ENCODE measurements at places on chromosomes 12 and 14. TPM values are rescaled to one million over a fixed set of nuclear protein-coding genes. Genes with fewer than 3 reads are reported as not detected.

PTPRO gene
- total RNA-seq, result 1.4 TPM

- no peaks in the 10 kb centered on the region for H3K27me3 ChIP-seq
- DNase-seq, result no peak
- H3K27ac ChIP-seq, result no peak overlapping the region
These were observed 9.1 kb downstream of the MYRFL start for GRCh38 chr12:69834147-69834546.

DNA sequence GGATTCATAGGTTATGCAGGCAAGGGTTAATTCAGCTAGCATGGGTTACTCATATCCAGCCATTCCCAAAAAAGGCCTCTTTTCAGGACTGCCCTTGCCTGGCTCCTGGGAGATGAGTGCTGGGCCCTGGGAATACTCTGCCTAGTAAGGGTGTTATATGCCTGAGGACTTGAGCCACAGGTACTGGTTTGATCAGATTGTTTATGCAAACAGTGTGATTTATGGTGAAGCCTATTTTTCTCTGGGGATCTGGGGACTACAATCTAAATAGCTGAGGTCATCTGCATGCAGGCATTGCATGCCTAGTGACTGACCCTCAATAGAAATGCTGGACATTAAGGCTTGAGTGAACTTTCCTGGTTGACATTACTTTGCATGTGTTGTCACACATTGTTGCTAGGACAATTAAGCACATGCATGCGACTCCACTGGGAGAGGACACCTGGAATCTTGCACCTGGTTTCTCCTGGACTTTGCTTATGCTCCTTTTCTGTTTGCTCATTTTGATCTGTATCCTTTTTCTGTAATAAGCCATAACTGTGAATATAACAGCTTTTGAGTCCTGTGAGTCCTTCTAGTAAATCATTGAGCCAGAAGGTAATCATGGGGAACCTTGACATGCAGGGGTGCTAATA lies 73.0 kb downstream of the RAD51B start:
- H3K4me1 ChIP-seq, result peaks cover 6% of the 10 kb centered on the region
- DNase-seq, result no peak
- no peaks in the 10 kb centered on the region for H3K27me3 ChIP-seq
- no peak overlapping the region for H3K27ac ChIP-seq
- H3K36me3 ChIP-seq, result no peaks in the 10 kb centered on the region

DNA sequence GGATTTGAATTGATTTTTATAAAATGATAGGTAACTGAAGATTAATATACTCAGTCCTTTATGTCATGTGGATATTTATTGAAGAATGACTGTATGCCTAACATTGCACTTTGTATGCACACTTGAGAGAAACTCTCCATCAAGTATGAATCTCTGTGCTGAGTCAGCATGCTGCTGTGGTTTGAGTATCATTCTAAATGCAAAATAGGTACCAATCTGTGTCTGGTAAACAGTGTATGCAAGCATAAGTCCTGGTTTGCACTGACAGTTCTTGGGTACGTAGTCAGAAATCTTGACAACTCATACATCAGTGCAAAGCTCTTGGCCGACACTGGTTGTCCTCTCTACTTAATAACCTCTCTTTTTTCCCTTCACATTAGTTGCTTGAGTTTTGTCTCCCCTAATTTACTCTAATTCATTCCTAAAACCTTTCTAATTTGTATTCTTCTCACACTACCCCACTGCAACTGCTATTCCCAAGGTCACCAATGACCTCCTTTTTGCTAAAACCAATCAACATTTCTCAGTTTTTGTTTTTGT lies 21.8 kb downstream of the MGAT4C start:
- DNase-seq, result no peak
- no peaks in the 10 kb centered on the region for H3K4me1 ChIP-seq
- H3K36me3 ChIP-seq, result no peaks in the 10 kb centered on the region
- no peak overlapping the region for H3K4me3 ChIP-seq
- H3K27me3 ChIP-seq, result no peaks in the 10 kb centered on the region

DNA sequence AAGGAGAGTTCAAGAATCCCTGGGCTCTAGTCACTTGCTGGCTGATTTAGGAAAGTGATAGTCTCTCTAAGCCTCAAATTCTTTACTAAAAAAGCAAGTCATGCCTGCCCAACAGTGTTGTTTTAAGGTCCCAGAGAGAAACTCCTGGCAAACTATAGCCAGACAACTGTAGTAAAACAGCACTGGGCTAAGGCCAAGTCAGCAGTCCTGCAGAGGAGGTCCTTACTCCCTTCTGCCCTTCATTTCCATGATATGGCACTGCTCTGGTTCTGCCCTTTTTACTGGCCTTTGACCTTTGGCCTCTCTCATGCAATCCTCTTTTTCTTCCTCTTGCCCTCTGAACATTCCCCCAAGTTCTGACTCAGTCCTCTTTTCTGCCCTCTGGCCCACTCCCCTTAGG lies 74.9 kb downstream of the VWF start:
- no peaks in the 10 kb centered on the region for H3K27me3 ChIP-seq
- peaks cover 1% of the 10 kb centered on the region for H3K4me1 ChIP-seq
- H3K27ac ChIP-seq, result no peak overlapping the region
